ENCODE measurements at places on chromosomes 5 and 9.
A peak's percentile ranks its signal among the peaks of the same experiment; 100 is the strongest.

DNA sequence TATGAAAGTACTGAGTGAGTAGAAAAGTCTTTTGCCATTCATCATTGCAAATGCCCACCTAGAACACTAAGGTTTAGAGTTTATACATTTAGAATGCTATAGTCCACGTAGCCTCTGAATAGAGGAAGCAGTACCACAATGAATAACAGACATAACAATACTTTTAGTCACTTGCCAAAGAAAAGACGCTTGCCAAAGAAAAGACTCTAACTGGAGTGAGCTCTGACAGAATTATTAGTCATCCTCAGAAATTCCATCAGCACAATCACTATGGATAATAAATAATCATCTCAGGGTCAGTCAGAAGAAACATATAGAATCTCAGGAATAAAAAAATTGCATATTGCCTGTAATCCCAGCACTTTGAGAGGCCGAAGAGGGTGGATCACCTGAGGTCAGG is 168.5 kb upstream of the TARS1 start:
- DNase-seq, result no peak

DNA sequence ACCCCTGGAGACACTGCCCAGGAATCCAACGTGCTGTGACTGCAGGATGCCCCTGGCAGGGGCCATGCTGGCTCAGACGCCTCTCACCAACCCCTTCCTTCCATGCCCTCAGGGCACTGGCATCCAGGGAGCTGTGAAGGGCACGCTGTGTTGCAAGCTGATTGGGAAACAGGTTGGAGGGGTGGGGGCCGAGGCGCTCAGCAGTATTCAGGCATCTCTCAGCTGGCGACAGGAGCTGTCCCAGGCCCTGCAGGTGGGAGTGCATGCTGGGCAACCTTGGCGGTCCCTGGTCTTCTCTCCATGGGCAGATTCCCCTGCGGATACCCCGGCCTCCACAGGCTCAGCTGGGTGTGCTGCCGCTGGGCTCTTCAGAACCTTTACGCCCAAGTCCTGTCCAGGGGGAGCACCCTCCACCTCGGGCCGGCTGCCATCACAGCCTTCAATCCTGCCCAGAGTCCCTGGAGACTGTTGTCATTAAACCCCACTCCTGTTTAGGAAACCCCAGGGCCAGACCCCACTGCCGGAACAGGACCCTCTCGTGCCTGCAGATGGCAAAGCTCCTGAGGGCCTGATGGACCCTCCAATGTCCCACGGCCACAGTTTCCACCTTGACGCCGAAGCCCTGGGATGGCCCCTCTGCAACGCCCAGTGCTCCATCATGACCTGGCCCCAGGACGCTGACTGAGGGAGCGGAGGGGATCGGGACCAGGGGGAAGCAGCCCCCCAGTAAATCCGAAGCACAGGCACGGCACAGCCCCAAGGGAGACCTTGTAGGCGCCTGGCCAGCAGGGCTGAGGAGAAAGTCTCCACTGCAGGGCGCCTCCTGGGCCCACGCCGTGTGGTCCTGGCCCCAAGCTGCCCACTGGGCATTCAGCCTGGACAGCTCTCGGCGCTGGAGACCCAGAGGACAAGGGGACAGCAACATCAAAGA is 9.3 kb downstream of the TPPP start:
- no peak for DNase-seq

- no peak for DNase-seq
These were observed 5.7 kb upstream of the RPS23 start for GRCh38 chr5:82283893-82284292.

DNA sequence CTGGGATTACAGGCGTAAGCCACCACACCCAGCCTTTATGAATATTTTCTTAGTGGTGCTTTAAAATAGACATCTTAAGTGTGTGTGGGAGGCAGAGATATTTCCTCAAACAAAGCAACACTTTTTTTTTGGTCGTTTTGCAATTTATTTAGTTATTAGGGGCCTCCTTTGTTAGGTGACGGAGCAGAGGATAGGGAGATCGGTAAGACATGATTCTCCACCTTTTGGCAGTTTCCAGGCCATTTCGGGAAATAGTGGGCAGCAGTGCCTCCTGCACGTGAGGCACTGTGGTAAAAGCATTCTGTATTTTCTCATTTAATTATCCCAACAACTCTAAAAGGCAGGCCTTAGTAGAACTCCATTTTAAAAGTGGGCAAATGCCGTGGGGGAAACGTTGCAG is 1.9 kb downstream of the OCLN start:
- DNase-seq, result no peak

- DNase-seq, result no peak
These were observed 114.3 kb downstream of the SLC1A3 start for GRCh38 chr5:36720688-36721087.

DNA sequence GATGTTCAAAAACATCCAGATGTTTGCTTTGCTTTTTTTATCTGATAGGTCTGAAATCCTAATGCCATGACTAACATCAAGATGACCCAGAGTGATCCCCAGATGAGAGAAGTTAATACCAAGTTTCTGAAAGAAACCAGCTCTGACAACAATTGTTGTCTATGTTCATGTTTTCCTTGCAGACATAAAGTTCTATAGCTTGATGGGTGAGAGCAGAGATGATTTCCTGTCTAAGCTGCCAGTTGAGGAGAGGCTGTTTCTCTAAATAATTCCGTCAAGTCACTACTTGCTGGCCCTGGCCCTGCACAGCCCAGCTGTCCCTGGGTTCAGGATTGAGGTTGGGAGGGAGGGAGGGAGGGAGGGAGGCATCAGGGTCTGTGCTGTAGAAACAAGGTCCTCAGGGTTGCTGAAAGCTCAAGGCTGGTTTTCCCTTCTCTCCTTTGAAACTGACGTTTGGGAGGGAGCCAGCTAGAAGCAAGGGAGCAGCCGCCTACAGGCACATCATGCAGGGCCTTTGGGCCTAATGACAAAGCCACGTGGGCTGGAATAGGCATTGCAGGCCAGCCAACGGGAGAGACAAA is 3.9 kb downstream of the SPARC start:
- DNase-seq, result no peak

GRCh38 chr5:27158775-27159174 is 120.4 kb upstream of the CDH9 start:
- DNase-seq, result no peak

DNA sequence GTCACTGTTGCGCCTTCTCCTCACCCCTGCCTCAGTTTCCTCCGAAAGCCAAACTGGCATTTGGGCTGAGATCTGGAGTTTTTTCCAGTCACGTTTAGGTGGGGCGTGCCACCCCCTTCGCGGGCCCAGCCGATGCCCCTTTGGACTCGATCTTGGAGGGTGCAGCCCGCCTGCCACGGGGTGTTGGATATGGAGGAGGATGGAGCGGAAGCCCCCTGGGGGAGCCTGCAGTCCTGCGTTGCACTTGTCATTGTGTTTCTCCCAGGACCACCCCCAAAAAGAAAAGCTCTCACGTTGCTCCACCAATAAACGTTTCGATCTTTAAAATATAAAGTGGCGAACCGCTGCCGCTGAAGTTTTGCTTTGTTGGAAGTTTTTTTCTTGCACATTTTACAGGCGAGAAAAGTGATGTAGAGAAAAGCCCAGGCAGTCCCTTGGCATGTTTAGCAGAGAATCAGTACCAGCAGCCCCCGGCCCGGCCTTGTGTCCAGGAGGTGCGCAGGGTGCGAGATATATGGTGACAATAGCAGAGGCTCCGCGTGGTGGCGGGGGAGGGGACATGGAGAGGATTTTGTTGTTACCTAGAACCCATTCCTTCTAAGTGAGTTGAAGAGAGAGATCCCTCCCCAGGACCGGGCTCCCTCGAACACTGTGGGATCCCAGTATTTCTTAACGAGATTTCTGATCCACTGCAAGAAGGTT is 681 bp downstream of the F2R start:
- no peak for DNase-seq

- peak; percentile 67 for DNase-seq
These were observed 2.5 kb downstream of the TNPO1 start for GRCh38 chr5:72818866-72819534.

- no peak for DNase-seq
These were observed 11.7 kb upstream of the NSMF start for GRCh38 chr9:137470785-137471184.

GRCh38 chr5:15260356-15261268 is 239.4 kb upstream of the FBXL7 start:
- no peak for DNase-seq

DNA sequence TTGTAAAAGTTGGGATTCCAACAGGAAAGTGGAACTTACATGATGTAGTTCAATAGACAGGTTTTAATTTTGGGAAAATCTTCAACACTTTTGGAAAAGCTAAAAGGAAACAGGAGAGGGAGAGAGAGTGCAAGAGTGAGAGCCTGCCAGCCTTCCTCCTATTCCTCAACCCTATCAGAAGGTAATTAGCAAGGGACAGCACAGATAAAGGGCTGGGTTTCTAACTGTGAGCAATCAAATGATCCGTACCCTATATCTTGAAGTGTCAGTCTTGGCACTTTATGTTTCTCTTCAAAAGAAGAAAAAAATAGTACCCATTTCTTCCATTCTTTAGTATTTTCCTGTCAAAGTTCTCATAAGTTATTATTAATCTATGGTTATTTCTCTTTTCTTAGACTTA is 79.4 kb downstream of the FER start:
- no peak for DNase-seq

GRCh38 chr5:23884405-23885031 is 377.1 kb downstream of the PRDM9 start:
- no peak for DNase-seq

DNA sequence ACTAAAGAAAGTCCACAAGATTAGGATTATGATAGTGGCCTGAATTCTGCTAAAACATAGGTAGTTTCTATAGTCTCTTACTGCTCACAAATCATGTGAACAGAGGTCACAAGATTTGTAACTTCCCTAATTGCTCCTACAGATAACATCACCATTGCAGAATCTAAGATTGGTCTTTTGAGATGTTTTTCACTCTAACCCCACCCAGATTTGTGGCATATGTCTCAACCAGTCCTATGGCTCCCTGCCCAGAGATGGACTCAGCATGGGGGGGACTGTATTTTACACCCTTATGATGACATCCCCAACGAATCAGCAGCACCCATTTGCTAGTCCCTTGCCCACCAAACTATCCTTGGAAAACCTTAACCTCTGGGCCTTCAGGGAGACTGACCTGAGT is 1046.2 kb downstream of the CDH12 start:
- DNase-seq, result no peak

DNA sequence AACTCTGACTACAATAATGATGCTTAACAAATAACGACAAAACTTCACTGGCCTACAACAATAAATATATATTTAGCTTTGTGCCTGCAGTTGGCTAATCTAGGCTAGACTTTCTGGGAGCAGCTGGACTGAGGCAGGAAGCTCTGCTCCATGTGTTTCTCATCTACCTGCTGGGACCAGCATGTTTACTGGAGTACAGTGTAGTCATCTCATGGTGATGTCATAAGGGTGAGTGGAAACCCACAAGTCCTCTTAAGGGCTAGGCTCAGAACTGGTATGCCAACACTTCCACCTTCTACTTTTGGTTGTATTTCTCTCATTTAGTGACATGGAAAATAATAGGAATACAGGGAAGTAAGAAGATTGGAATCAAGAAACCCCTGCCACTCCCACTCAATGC is 85.7 kb upstream of the NIPBL start:
- no peak for DNase-seq

DNA sequence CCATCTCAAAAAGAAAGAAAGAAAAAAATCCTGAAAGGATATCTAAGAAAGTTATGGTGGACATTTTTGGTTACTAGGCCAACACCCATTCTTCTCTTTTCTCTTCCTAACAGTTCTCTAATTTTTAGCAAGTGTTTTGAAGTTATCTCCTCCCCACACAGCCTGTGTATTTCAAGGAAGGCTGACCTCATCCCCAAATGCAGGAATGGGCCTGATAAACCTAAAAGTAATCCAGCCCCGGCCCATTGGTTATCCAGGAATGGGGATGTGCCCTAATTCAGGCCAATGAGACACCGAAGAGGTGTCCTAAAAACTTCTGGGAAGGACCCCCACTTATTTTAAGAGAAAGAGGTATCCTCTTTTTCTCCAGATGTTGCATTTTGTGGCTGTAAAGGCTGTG is 46.6 kb downstream of the F2R start:
- no peak for DNase-seq

DNA sequence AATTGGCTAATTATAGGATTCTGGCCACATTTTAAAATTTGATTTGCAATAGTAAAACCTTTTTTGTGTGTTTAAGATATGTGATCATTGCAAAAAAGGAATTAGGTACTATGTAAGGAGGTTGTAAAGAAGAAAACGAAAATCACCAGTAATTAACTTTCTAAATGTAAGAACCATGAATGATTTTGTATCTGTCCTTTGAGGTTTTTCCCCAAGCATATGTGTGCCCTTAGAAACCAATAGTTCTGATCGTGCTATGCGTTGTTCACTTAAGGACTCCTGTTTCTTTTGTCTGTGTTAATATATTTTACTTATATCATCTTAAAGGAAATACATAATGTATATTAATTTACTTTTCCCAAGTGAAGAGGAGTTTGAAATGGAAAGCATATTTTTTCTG is 410.2 kb downstream of the PSAT1 start:
- no peak for DNase-seq

- no peak for DNase-seq
These were observed 80.3 kb upstream of the SEMA6A start for GRCh38 chr5:116654925-116655324.

- DNase-seq, result peak; percentile 40
These were observed 31.8 kb upstream of the CKS2 start for GRCh38 chr9:89278997-89279739.

- no peak for DNase-seq
These were observed 85.1 kb downstream of the BRINP1 start for GRCh38 chr9:119284118-119284517.

DNA sequence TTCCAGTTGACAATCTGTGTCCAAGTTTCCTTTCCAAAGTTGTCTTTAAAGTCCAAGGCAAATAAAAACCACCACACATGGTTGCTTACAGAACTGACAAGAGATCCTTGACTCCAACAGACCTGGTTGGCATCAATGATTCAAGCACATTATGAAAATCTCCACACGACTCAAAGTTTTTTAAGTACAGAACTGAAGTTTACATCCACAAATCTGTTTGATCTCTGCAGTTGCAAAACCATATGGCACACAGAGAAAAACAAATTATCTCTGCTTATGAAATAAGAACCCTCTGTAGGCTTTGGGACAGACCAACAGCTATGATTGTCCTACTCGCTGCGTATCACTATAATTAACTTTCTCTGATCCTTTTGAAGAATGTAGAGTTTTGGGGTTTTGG is 60.8 kb downstream of the MLLT3 start:
- DNase-seq, result no peak

GRCh38 chr9:113907282-113907681 is 31.2 kb downstream of the ZNF618 start:
- no peak for DNase-seq

DNA sequence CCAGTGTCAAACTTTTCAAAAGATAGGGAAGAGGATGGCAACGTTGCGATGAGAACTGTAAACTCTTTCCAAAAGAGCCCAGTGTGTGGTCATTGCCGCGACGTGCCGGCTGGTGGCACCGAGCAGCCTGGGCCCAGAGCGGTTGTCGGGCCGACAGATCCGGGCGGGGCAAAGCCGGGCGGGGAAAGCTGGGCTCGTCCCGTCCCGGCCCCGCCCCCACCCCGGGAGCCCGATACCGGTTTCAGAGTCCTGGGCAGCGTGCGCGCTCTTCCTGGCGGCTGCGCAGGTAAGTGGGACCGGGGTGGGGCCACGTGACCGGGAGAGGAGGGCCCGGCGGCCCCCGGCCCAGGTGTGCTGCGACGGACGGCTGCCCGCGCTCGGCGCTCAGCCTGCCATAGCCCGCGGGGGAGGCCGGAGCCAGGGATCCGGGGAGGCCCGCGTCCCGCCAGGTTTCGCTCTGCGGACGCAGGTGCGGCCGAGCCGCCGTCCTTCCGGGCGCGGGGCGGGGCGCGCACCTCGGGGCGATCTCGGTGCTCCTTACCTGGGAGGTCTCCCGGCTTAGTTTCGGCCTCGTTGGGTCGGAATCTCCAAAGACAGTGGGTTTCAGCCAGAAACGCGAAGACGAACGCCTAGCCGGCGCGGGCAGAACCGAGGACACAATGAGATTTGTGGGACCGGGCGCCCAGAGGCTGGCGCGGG is at the start of gene MARVELD2:
Gene MARVELD2 (plus strand): TSS at position 232 of the 699 bp plus-strand sequence. CDS start 4,270 bp downstream, outside the sequence.
- peak; percentile 39 for DNase-seq
